ENCODE measurements at places on chromosomes 2 and 18. TPM values are rescaled to one million over a fixed set of nuclear protein-coding genes. Genes with fewer than 3 reads are reported as not detected.

The SYT4 gene
- 1.0 TPM for total RNA-seq

The CAVIN2 gene
- total RNA-seq = 0.80 TPM

The DPYSL5 gene
- total RNA-seq = 2.8 TPM

DNA sequence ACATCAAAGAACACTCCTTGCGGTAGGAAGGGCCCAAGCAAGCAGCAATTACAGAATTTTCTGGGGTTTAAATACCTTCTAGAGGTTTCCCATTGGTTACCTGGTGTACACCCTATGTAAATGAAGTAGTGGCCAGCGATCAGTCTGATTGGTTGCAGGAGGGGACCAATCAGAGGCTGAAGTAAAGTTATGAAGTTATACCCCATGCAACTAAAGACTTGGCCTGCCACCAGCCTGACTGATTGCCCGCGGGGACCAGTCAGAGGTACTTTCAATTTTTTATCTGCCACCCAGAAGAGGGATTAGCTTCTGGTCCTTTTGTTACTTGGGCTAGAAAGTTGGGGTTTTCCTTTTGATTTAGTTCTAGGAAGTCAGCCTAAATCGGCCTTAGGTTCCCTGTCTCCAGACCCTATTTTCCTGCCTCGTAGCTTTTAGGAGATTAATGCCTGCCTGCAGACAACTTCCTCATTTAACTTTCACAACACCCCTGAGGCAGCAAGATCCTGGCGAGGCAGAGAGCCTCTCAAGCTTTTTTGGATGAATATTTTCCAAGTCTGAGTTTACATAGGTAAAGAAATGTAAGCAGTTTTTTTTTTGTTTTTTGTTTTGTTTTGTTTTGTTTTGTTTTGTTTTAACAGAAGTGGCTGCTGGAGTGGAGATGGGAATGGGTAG is 1.5 kb upstream of the DGUOK start:
- DNase-seq = no peak

DNA sequence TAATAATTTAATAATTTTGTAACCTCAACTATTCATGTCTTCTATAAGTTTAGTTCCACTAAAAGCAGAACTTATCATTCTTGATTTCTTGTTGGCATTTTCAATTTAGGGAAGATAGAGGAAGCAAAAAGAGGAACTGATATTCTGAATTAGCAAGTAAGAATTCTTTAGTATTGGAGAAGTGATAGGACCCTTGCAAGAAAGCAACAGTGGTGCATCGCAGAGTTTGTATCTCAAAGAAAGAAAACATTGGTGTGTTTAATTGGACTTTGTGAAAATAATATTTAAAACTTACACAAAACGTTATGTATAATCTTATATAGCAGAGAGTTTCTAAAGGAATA is 36.5 kb upstream of the TNFRSF11A start:
- DNase-seq = no peak

DNA sequence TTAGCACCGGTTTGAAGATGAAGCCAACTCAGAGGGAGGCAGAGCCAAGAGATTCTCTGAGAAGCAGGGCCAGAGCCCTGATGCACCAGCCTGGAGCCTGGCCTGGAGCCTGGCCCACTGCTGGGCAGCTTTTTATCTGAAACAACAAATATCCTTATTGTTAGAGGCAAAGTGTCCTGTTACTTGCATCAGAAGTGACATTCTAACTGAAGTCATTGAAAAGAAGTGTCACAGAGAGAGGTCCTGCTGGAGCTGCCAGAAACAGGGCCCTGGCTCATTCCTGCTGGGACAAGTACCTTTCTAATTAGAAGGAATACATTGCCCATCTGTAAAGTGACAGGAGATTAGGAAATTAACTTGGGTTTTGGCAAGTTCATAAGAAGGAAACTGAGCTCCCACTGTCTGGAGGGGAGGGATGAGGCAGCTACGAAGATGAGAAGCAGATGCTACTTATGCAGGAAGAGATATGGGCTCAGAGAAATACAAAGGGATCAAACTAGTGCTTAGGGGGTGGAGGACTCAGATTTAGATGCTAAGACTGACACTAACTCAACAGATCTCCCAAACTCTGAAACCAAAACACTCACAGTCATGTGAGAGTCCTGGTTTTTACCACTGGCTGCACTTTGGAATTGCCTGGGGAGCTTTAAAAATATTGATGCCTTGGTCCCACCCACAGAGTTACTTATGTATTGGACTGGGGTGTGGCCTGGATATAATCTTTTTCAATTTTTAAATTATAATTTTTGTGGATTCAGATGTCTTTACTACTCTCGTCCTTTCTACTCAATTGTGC is 11.0 kb upstream of the HK2 start:
- no peak for DNase-seq

The HOXD11 gene
- total RNA-seq = 2.2 TPM

The PID1 gene
- 2.1 TPM for total RNA-seq

DNA sequence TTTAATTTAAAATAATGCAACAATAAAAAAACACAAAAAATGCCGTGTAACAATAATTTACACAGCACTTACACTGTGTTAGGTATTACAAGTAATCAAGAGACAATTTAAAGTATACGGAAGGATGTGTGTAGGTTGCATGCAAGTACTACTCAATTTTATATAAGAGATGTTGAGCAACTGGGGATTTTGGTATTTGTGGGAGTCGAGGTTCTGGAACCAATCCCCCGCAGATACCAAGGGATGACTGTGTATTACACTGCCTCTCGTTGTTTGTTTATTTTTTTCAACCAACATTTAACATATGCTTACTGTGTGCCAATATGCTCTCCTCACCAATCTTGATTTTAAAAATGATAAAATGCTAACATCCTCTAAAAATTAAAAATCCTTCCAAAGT is 24.8 kb downstream of the MAP3K2 start:
- DNase-seq = no peak

DNA sequence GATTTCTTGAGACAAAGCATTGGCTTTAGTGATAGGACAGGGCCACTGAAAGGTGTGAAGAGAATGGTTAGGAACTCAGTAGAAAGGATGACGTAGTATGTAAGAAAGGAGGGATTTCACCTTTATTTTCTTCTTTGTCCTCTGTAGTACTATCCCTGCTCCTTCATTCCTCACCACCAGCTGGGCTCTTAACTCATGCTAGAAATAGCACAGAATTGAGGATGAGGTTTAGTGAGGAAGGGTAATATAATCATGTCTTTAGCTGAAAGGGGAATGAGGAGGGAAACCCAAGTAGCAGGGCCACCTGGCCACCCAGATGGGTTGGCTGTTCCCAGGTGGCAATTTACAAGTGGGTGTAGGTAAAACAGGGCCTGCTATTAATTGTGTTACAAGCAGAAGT is 15.2 kb downstream of the ACVR2A start:
- DNase-seq = no peak

DNA sequence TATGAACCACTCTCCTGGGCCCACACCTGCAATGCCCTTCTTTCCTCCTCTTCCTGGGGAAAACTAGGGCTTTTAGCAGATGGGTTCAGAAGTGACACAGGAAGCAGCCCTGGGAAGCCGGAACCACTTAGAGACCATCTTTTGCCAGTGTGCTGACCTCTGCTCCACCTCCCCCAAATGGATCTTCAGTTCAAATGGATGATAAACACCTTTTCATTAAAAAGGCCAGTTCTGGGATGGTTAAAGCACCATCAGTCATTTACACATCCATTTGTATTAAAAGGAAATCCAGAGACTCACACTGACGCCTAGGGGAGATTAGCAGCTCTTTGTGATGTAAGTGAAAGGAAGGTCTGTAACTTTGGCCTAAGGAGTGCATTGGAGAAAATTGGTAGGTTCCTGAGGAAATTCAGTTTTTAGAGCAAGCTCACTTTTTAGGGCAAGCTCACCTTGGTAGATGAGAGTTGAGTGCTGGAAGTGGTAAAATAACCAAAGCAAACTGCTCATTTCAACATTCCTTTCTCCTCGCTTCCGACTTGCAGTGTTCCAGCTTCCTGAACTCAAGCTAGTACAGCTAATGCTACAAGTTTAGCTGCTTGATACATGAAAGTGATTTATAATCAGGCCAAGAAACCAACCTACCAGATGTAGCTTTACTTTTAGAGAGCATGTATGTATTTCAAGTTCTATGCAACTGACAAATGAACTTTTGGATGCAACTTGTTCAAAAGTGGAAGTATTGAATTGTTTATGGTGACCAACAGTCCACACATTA is 47.7 kb downstream of the ACTR2 start:
- no peak for DNase-seq

DNA sequence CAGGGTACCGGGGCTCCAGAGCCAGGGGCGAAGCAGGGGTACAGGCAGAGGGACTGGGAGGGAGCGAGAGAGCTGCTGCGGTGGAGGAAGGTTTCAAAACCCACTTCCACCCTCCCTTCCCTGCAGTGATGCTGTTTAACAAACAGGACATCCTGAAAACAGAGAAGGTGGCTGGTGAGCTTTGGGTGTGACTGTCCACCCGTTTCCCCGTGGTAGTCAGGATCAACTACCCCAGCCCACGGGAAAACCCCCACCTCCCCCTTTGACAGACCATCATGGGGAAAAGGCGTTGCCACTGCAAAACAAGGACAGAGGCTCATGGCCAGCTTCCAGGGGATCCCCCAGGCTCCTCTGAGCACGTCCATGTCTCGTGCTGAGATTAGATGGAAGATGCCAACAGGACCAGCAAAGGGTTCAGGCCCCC is 12.9 kb downstream of the TMEM185B start:
- no peak for DNase-seq

The POTEI gene
- total RNA-seq = 7.0 TPM

The UBE2E3 gene
- total RNA-seq = 109 TPM

The MEP1B gene
- 0.18 TPM for total RNA-seq

DNA sequence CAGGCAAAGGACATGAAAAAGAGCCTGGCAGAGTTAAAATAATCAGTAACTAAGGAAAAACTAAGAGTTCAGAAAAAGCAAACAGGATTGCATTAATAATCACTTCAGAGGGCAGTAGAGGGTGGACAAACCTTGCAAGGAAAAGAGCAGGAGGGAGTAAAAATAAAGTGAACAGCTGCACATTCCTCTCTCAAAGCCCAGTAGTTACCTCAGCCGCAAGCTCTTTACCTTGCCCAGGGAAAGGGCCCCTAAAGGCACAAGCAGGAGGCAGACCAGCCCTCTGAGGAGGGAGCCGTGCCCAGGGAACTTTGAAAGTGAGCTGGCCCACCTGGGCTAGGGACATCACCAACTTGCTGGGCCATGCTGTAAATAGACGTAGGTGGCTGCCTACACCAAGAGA is 196.9 kb downstream of the C1D start:
- DNase-seq = no peak

The AMER3 gene
- total RNA-seq = not detected

DNA sequence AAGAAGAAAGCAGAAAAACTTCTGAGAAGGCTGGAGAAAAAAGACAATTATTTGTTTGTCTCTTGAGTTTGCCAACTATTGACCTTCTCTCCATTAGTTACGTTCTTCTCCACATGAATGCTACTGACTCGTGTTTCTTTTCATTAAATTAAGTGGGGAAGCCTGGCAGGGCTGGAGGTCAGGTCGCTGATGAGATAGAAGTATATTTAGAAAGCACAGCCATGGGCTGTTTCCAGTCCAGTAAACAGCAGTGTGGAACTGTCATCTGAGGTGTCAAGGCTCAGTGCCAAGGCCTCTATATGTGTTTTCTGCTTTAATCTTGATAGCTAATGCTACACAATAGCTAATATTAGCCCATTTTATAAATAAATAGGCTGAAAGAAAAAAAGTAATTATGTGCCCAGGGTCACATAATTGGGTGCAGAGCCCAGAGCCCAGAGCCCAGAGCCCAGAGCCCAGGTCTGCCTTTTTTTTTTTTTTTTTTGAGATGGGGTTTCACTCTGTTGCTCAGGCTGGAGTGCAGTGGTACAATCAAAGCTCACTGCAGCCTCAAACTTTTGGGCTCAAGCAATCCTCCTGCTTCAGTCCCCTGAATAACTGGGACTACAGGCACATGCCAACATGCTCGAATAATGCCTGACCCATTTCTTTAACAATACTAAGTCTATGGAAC is 6.3 kb downstream of the MSGN1 start:
- no peak for DNase-seq

DNA sequence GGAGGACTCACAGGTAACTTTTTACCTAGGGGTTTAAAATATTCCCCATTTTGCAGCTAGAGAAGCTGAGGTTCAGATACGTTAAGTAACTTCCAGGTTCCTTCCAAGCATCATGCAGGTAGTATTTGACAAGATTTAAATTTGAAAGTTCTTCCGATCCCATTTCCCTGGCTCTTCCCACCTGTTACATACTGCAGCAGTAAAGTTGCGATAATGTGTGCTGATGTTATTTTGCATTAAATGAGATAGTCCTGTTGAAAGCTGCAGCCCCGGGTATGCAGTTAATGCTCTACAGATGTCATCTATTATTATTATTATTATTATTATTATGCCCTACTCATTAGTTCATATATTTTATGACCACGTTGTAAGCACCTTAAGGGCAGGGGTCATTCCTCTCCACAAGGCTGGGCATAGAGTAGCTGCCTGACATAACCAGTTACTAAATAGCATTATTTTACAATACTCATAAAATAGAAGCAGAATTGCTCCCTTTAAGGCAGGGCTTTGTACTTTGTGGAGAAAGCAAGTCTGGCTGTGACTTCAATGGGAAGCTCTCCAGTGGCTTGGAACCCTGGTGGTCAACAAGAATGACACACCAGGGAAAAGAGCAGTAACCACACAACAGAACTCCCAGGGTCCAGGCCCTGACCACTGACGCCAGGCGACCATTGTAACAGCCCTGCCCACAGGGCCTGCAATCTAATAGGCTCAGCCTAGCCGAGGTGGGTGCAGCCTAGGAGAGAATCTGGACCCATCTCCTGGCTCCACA is 112.0 kb upstream of the STPG4 start:
- DNase-seq = no peak

DNA sequence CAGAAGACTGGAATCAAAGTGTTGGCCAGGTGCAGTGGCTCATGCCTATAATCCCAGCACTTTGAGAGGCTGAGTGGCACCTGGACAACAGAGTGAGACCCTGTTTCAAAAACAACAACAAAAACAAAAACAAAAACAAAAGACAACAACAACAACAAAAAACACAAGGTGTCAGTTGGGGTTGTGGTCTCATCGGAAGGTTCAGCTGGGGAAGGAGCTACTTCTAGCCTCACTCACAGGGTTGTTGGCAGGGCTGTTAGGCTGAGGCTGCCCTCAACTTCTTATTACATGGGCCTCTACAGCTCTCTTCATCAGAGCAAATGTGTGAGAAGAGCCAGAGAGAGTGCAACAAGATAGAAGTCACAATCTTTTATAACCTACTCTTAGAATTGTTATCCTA is 34.6 kb upstream of the CAB39 start:
- DNase-seq = no peak

DNA sequence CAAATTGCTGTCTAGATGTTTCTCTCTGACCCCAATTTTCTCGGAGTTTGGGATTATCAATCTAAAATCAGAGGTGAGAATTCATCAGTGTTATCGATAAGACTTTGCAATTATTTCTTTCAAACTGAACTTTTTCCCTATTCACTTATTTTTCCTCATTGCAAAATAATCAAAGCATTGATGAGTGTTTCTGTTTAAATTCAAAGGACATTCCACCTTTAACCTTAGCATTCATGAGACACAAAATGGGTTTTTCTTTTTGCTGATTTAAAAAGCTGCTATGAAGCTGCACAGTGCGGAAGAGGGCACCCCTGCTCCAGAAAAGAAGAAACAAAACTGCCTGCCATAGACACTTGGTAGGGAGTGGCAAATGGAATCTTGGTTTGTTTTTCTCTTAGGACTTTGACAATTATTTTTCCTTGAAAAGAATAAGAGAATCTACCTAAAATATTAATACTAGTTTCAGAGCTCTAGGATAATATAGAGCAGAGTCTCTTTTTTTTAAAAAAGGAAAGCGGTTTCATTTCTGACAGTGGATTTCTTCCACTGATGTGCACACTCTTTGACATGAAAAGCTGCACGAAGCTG is 203.4 kb downstream of the TGIF1 start:
- no peak for DNase-seq

- no peak for DNase-seq
Measured at GRCh38 chr2:235468978-235469655, 24.7 kb upstream of the AGAP1 start.

- no peak for DNase-seq
Measured at GRCh38 chr18:74797577-74798151, 200.0 kb downstream of the ZNF407 start.
